ENCODE measurements at places on chromosomes 6 and 20. TPM values are rescaled to one million over a fixed set of nuclear protein-coding genes. Genes with fewer than 3 reads are reported as not detected.

The LRRN4 gene
- total RNA-seq = 0.06 TPM

The PI16 gene
- total RNA-seq = 0.07 TPM

The SLC2A10 gene
- total RNA-seq = not detected

The KCNK5 gene
- 1.3 TPM for total RNA-seq

The DSP gene
- 33.0 TPM for total RNA-seq

The FNDC11 gene
- total RNA-seq = 0.21 TPM

The RNF8 gene
- 25.8 TPM for total RNA-seq

The SRSF12 gene
- total RNA-seq = 1.2 TPM

The HDGFL1 gene
- not detected for total RNA-seq

The BNIP5 gene
- 0.02 TPM for total RNA-seq

The SLC25A27 gene
- total RNA-seq = 0.12 TPM
